CD14-positive monocyte (primary cell): ENCODE measurements at places on chromosomes 16 and 17. TPM values are rescaled to one million over a fixed set of nuclear protein-coding genes. Genes with fewer than 3 reads are reported as not detected.

GRCh38 chr16:71669926-71670536 is 44.0 kb downstream of the MARVELD3 start:
- H3K27ac ChIP-seq, result no peak overlapping the region
- no peaks in the 10 kb centered on the region for H3K36me3 ChIP-seq
- no peak overlapping the region for H3K4me3 ChIP-seq
- no peak for DNase-seq
- H3K27me3 ChIP-seq, result no peaks in the 10 kb centered on the region

DNA sequence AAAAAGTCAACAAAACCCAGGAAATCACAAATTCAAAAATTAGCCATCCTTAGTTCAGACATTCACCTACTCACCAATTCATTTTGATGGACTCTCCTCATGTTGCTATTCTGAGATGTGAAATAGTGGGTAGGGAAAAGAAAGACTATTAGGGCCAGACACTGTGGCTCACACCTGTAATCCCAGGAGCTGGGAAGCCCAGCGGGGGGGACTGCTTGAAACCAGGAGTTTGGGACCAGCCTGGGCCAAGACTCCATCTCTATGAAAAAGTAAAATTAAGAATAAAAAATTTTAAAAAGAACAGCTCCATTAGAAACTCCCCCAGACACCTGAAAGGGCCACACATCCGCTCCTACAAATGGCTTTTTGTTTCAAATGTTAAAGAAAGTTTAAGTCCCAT is 21.4 kb downstream of the UBE2O start:
- DNase-seq, result no peak
- no peaks in the 10 kb centered on the region for H3K27me3 ChIP-seq
- no peaks in the 10 kb centered on the region for H3K4me1 ChIP-seq
- no peaks in the 10 kb centered on the region for H3K36me3 ChIP-seq

DNA sequence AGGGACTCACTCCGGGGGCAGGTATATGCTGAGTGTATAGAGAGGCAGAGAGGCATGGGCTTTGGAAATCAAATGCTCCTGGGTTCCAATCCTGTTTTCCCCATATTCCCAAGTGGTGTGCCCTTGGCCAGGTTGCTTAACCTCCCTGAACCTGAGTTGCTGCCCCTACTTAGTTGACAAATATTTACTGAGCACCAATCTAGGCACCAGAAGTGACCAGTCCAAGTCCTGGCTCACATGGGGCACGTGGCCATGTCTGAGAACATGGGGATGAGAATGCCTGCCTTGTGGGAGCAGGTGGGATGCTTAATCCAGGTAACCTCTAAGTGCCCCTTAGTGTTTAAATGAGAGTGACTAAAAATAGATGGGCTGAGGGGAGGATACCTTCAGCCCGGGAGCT is 4.2 kb downstream of the SOCS3 start:
- peaks cover 19% of the 10 kb centered on the region for H3K36me3 ChIP-seq
- peaks cover 35% of the 10 kb centered on the region for H3K27me3 ChIP-seq
- DNase-seq, result no peak

- H3K4me3 ChIP-seq, result no peak overlapping the region
- H3K4me1 ChIP-seq, result no peaks in the 10 kb centered on the region
- DNase-seq, result no peak
- no peaks in the 10 kb centered on the region for H3K27me3 ChIP-seq
Measured at GRCh38 chr16:7351610-7352510, 19.2 kb downstream of the RBFOX1 start.

Gene FOXJ1
- not detected for polyA plus RNA-seq

DNA sequence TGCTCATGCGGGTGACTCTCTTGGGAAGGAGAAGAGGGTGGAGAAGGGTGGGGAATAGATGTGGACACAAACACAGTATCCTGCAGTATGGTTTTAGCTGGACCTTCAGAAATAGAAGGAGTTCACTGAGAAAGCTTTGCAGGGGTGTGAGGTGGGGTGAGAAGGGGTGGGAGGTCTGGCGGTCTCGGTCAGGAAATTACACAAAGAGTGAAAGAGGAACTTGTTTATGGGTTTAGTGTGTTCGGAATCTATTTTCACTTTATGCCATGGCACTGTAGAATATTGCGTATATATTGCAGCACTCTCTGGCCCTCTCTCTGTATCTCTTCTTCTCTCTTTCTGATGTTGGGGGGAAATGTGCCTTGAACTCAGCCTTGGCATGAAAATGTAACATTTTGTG is 148.2 kb upstream of the GOT2 start:
- H3K27ac ChIP-seq, result peak overlapping the region; percentile 83
- H3K4me3 ChIP-seq, result peak overlapping the region; percentile 64
- H3K27me3 ChIP-seq, result no peaks in the 10 kb centered on the region

DNA sequence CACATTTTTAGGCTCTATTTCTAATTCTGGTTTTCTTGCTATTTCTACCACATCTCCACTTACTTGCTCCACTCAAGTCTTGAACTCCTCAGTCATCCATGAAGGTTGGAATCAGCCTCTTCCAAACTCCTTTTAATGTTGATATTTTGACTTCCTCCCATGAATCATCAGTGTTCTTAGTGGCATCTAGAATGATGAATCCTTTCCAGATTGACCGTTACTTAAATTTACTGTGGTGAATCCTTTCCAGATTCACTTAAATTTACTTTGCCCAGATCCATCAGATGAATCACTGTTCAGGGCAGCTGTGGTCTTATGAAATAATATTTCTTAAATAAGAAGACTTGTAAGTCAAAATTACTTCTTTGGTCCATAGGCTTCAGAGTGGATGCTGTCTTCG is 32.4 kb downstream of the CLTC start:
- no peaks in the 10 kb centered on the region for H3K27me3 ChIP-seq
- peaks cover 12% of the 10 kb centered on the region for H3K4me1 ChIP-seq
- H3K4me3 ChIP-seq, result no peak overlapping the region
- H3K36me3 ChIP-seq, result peaks cover 88% of the 10 kb centered on the region
- no peak for DNase-seq
- no peak overlapping the region for H3K27ac ChIP-seq

Gene CLEC3A
- polyA plus RNA-seq, result not detected

DNA sequence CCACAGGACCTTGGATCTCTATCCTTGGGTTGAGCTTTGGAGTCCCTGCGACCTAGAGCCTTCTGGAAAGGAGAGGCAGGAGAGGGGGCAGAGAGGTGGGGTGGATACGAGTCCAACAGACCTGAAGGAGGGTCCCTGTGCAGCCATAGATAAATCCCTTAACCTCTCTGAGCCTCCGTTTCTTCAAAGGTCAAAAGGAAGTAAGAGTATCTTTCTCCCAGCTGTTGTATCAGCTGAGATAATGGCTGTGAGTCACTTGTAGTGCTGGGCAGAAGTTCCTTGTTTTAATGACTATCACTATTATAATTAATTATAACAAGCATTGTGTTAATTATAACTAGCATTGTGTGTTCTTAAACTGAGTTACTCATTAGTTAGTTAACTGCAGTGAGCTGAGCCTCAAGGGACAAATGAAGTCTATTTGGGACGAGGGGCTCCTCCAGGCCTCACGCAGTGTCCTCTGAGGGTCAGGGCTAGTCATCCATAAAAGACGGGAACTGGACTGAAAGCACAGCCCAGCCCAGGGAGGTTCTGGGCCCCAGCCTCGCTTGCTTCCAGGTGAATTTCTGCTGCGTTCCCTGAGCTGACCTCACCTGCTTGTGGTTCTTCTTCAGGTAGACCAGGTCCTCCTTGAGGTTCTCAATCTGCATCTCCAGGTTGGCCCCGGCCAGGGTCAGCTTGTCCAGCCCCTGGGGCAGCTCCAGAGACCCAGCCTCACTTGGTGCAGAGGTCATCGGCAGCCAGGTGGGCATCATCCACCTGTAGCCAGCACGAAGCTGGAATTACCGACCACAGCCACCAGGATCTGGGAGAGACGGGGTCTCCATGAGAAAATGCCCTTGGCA is 5.7 kb upstream of the KRT17 start:
- H3K27me3 ChIP-seq, result no peaks in the 10 kb centered on the region
- H3K4me3 ChIP-seq, result no peak overlapping the region
- no peaks in the 10 kb centered on the region for H3K36me3 ChIP-seq
- H3K27ac ChIP-seq, result no peak overlapping the region

DNA sequence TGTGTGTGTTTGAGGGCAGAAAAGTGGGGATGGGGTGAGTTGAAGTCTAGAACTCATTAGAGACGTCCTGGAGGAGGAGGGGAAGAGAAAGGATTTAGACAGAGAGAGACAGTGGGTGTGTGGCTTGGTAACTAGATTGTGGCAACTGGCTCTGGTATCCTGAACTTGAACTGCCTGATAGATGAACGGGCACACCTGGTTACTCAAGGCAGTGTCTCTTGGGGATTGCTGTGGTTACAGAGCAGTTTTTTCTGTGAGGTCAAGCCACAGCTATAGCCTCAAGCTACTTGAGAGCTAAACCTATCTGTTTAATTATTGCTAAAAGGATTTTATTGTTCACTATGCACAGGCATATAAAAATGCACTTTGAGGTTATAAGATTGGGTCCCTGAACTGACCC is 29.8 kb upstream of the MYH2 start:
- H3K36me3 ChIP-seq, result no peaks in the 10 kb centered on the region
- no peak overlapping the region for H3K27ac ChIP-seq
- H3K4me1 ChIP-seq, result no peaks in the 10 kb centered on the region
- no peak for DNase-seq
- peaks cover 4% of the 10 kb centered on the region for H3K27me3 ChIP-seq
- H3K4me3 ChIP-seq, result no peak overlapping the region

Gene EXOC3L1
- 2.8 and 9.7 TPM in 2 replicates for polyA plus RNA-seq

- H3K27me3 ChIP-seq, result no peaks in the 10 kb centered on the region
- H3K4me1 ChIP-seq, result peaks cover 57% of the 10 kb centered on the region
- DNase-seq, result peak; percentile 76
- H3K4me3 ChIP-seq, result peak within 1 kb of the TSS; percentile 87
- H3K27ac ChIP-seq, result peak within 1 kb of the TSS; percentile 99
Measured at GRCh38 chr17:45221081-45222013, at the start of gene FMNL1. Gene FMNL1, plus strand, starts transcription at chr17:45221885. Its CDS starts 240 bp downstream, at chr17:45222125.

Gene ZACN
- polyA plus RNA-seq, result not detected

DNA sequence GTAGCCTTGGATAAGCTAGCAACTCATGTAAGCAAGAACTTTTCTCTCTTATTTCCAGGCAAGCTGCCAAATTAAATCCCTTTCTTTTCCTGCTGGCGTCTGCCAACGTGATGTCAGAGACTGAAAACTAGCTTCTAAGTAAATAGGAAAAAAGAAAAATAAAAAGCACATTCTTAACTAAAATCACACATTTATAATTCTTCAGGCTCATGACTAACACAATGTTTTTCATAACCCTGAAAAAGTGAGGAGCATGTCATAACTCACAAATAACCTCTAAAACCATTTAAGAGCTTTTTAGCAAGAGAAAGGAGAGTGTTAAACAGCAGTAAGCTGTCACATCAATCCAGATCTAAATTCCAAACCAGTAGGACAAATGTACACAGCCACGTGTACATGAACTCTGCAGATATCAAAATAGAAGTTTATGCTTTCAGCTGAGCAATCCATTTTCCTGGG is 110.0 kb downstream of the N4BP1 start:
- H3K4me1 ChIP-seq, result peaks cover 12% of the 10 kb centered on the region
- no peak overlapping the region for H3K27ac ChIP-seq
- no peaks in the 10 kb centered on the region for H3K36me3 ChIP-seq
- H3K4me3 ChIP-seq, result no peak overlapping the region
- no peak for DNase-seq

GRCh38 chr17:53571342-53571741 is 251.4 kb upstream of the KIF2B start:
- H3K4me3 ChIP-seq, result no peak overlapping the region
- H3K36me3 ChIP-seq, result no peaks in the 10 kb centered on the region
- no peak for DNase-seq

Gene SALL1
- polyA plus RNA-seq, result not detected

DNA sequence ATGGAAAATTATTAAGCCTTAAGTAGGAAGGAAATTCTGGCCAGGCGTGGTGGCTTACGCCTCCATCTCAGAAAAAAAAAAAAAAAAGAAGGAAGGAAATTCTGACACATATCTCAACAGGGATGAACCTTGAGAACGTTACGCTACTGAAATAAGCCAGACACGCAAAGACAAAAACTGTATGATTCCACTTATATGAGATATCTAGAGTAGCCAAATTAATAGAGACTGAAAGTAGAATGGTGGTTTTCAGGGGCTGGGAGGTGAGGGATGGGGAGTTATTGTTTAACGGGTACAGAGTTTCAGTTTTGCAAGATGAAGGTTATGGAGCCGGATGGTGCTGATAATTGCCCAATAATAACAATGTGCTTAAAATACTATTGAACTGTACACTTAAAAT is 16.2 kb upstream of the HNF1B start:
- peak; percentile 72 for DNase-seq
- H3K27ac ChIP-seq, result peak overlapping the region; percentile 66
- H3K27me3 ChIP-seq, result no peaks in the 10 kb centered on the region
- peak overlapping the region; percentile 68 for H3K4me3 ChIP-seq

Gene TP53TG3F
- polyA plus RNA-seq, result not detected

Gene SLC2A4
- polyA plus RNA-seq, result not detected

DNA sequence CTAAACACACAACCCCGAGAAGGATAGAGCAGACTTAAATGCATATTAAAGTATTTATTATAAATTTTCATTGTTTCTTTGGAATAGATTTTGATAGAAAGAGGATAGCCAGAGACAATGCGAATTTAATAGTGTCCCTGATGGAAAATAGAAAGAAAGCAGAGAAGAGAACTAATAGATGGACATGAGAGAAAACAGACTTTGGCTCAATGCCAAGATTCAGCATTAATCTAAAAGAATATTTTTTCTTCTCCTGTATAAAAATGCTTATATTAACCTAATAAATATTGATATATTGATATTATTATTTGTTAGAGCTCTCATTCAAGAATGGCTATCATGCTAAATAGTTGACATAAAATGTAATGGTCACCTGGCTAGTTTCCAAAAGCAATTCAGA is 173.4 kb downstream of the KIF2B start:
- no peaks in the 10 kb centered on the region for H3K36me3 ChIP-seq
- no peak for DNase-seq
- H3K4me1 ChIP-seq, result no peaks in the 10 kb centered on the region
- no peaks in the 10 kb centered on the region for H3K27me3 ChIP-seq
- no peak overlapping the region for H3K27ac ChIP-seq

Gene INO80E
- polyA plus RNA-seq, result 57.6 and 58.4 TPM in 2 replicates

- DNase-seq, result no peak
- H3K27me3 ChIP-seq, result no peaks in the 10 kb centered on the region
- no peaks in the 10 kb centered on the region for H3K4me1 ChIP-seq
- no peak overlapping the region for H3K27ac ChIP-seq
Measured at GRCh38 chr17:11900041-11900476, 97.2 kb downstream of the ZNF18 start.

DNA sequence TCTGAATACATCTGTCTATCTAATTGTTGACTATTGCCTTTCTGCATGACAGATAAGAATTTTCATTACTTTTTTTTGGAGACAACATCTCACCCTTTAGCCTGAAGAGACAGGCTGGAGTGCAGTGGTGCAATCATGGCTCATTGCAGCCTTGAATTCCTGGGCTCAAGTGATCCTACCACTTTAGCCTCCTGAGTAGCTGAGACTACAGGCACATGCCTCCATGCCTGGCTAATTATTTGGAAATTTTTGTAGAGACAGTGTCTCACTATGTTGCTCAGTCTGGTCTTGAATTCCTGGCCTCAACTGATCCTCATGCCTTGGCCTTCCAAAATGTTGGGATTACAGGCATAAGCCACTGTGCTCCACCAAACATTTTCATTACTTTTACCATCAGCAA is 99.8 kb upstream of the ELAC2 start:
- no peak for DNase-seq
- H3K4me1 ChIP-seq, result no peaks in the 10 kb centered on the region
- H3K4me3 ChIP-seq, result no peak overlapping the region
- H3K27me3 ChIP-seq, result no peaks in the 10 kb centered on the region
- no peak overlapping the region for H3K27ac ChIP-seq

Gene NTN1
- polyA plus RNA-seq, result not detected

GRCh38 chr17:7043182-7043496 is 753 bp downstream of the SLC16A11 start:
- H3K36me3 ChIP-seq, result no peaks in the 10 kb centered on the region
- no peak overlapping the region for H3K27ac ChIP-seq
- H3K27me3 ChIP-seq, result peaks cover 32% of the 10 kb centered on the region

Gene SNX20
- polyA plus RNA-seq, result 51.6 and 52.0 TPM in 2 replicates
